ENCODE measurements at places on chromosomes 3 and 15.

GRCh38 chr15:57377478-57377847, 1.2 kb downstream of the CGNL1 start:
- DNase-seq, result no peak

DNA sequence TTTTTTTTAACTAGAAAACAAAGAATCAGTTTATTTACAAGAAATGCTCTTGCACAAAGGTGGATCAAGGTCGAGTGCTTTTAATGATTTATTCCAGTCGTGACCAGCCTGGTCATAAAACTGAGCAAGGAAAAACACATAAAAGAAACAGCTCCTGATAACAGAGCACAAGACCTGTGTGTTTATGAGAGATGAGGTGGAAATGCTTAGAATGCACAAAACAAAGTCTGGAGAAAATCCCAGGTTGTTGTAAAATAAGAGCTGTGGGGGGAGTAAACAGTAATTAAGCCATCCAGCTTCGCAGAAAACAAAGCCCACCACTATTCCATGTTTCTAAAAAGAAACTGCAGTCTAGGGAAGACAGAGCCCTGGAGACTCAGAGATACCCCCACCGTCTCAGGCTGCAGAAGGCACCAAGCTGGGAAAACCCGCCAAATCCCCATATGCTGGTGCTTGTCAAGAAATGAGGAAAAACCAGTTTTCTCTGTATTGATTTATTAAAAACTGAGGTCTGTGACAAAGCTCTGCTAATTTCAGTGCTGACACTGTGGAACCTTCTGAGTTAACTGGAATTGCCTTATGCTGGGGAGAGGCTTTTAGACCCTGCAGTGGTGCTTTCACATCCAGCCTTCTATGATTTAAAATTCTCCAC, 139.3 kb downstream of the ADAMTS17 start:
- no peak for DNase-seq

DNA sequence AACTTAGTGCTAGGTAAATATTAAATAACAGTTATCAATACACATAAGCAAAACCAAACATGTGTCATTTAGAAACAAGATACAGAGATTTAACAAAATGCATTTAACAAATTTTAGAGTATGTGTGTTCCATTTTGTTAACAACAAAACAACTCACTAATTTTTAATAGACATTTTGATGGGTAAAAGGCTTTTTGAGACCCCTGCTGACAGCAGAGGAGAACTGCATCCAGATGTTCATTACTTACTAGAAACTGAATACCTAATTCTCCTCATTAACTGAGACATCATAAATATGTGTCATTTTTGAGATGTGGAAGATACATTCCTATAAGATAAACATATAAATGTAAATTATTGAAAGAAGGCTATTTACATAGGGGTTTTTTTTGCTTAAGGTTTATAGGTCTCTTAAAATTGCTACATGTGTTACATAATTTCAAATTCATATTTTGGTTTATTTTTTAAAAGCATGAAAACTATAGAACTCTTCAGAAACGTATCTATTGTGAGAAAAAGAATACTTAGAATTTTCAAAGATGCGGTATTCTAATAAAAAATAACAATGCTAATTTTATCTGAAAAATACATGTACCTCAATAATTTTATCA, 1009.8 kb downstream of the TUSC7 start:
- DNase-seq, result no peak

- DNase-seq, result no peak
Observed at GRCh38 chr3:195259154-195259474, 11.8 kb downstream of the XXYLT1 start.

- no peak for DNase-seq
Observed at GRCh38 chr3:127820826-127821313, 1.4 kb downstream of the MGLL start.

DNA sequence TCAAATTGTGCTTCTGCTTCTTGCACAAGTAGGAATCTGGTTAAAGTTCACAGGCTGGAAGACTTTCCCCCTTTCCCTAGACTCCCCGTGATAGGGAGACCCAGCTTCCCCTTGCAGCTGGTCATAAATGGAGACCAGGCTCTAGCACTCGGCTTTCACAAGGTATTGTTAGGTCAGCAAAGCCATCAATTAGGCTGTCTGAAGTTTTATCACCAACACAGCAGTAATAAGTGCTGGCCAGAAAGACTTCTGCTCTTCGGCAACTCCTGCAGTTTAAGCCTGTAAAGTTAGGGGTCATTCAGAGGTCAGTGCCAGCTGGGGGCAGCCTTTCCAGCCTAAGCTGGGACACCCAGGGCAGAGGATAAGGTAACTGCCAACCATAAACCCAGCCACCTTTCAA, 203.4 kb downstream of the MEIS2 start:
- DNase-seq, result no peak

GRCh38 chr3:49754536-49754935, 30.8 kb upstream of the GMPPB start:
- DNase-seq, result no peak

- DNase-seq, result no peak
Observed at GRCh38 chr15:36688310-36689011, 109.0 kb downstream of the CDIN1 start.

- no peak for DNase-seq
Observed at GRCh38 chr15:58036579-58036978, 28.9 kb downstream of the ALDH1A2 start.

DNA sequence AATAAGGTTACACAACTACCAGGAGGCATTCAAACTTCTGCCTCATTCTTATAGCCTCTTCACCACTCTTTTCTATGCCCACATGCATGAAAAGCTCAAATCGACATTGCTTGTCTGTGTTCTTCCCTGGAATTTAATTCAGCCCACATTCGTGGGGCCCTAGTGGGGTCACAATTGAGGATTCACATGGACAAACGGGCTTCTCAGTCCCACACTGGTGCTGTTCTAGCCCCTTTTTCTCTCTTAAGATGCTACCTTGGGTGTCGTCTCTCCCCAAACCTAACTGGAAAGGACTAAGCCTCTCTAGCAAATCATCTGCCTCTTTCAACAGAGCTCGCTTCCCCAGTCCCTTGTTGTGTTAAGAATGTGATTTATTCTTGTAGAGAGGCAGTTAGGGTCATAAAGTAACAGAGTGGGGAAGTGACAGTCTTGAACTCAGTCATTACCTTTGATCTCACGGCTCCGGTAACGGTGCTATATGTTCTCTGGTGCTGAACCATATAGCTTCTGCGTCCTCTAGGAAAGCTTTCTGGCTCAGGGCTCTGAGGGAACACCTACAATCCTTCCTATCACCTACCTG, 4.9 kb downstream of the LPP start:
- no peak for DNase-seq
